ENCODE measurements at places on chromosomes 13 and 19.

DNA sequence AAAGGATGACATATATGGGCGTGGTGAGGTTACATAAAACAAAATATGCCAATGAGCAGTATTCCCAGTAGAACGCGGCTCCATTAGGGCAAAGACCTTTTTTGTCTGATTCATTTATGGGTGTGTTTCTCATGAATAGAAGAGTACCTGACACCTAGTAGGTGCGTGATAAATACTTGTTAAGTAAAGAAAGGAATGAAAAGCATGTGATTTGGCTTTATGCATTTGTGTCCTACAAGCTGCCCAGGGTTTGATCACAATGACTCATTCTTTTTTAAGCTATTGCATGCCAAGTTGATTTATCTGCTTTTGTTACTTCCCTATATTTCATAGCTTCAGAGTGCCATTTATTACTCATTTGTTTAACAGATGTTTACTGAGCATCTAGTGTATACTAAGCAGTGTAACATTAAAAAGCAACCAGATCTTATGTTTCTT is 19.1 kb upstream of the KCTD4 start:
- no peak for DNase-seq

- peak; percentile 78 for DNase-seq
These were observed 40.3 kb downstream of the ANKRD10 start for GRCh38 chr13:110874508-110874960.

GRCh38 chr19:1472231-1473084 is 6.6 kb downstream of the C19orf25 start:
- no peak for DNase-seq

DNA sequence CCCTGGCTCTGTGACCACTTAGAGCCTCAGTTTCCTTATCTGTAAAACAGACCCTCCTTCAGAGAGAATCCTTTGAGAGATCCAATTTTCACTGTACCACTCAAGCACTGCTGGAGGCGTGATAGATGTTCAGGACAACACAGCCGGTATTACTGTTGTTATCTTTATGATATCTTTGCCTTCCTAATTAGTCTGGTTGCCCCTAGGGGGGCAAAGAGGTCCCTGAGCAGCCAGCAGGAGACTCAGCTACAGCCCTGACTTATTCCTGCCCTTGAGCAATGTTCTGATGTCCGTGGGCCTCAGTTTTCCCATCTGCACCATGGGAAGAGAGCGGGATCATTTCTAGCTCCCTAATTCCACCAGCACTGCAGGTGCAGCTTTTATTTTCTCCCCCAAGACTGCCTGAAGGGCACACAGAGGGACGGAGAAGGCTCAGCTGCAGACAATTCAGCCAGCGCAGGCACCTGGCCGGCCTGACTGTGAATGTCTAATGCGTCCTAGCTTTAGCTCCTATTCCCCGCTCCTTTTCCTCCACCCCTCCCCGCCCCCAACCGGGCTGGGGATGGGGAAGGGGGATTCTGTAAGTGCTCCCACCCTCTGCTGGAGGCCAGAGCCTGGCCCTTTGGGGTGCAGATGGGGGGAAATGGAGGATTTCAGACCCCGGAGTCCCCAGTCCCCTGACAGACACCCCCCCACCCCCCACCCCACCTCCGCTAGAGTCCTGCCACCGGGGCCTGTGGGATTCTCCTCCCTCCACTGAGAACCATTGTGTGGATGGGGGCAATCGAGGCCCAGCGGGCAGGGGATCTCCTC is 16.2 kb downstream of the TLE5 start:
- no peak for DNase-seq

- DNase-seq, result no peak
These were observed 404 bp upstream of the IL27RA start for GRCh38 chr19:14030997-14031718.

DNA sequence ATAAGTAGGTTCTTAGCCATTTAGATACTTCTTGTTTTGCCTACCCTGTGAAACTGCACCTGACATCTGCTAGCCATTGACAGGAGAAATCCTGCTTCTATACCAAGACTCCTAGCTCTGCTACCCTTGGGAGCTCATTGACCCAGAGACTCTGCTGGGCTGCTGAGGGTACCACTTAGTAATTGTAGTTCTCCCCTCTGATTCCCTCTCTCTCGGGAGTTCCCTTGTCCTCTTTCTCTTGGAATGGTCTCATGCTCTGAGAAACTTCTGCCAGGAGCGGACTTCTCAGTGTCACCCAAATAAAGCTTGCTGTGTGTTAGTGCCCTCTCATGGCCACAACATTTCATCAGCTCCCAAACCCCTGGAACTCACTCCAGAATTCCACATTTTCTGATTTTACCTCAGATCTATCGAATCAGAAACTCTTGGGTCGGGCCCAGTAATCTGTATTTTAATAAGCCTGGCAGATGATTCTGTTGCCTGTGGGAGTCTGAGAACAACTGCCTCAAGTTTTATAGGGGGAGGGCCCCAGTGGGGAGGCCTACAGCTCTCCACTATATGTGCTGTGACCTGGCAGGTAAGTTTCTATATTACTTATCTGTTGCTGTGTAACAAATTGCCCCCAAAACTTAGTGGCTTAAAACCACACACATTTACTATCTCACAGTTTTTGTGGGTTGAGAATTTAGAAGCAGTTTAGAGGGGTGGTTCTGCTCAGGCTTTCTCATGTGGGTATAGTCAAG is 221.1 kb downstream of the TDRD3 start:
- no peak for DNase-seq

GRCh38 chr13:34640179-34640992 is 301.7 kb upstream of the NBEA start:
- no peak for DNase-seq

- no peak for DNase-seq
These were observed 2.2 kb upstream of the SPRYD7 start for GRCh38 chr13:49938314-49938713.

DNA sequence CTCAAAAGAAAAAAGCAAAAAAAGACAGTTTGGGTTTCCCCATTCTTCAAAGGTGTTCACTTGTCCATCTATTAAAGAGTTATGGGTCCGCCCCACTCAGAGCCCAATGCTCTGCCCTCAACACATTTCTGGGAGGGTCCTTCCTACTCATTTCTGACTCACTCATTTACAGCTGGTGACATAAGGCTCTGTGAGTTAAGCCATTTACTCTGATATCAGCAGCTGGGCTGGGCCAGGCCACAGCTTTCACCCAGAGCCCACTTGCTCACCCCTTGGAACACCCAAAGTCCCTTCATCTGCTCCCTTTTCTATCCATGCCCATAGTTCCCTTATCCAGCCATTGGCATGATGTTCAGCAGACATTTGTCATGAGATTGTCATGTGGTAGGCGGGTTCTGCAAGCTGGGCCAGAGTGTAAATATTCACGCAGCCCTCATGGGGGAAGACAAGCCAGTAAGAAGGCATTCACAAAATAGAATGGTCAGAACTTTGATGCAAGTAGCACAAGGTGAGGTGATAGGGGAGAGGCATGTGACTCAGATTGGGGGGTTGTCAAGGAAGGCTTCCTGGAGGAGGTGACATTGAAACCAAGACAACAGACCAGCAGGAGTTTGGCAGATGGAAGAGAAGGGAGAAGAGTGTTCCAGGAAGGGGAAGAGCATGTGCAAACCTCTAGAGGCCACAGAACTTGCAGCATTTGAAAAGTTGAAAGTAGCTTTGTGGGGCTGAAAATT is 5.9 kb downstream of the MAST1 start:
- no peak for DNase-seq

GRCh38 chr13:51222037-51222685 is at the start of gene FAM124A:
TSS of gene FAM124A (plus strand) at chr13:51222398. CDS start at chr13:51222502, 104 bp downstream.
- DNase-seq, result peak; percentile 71

DNA sequence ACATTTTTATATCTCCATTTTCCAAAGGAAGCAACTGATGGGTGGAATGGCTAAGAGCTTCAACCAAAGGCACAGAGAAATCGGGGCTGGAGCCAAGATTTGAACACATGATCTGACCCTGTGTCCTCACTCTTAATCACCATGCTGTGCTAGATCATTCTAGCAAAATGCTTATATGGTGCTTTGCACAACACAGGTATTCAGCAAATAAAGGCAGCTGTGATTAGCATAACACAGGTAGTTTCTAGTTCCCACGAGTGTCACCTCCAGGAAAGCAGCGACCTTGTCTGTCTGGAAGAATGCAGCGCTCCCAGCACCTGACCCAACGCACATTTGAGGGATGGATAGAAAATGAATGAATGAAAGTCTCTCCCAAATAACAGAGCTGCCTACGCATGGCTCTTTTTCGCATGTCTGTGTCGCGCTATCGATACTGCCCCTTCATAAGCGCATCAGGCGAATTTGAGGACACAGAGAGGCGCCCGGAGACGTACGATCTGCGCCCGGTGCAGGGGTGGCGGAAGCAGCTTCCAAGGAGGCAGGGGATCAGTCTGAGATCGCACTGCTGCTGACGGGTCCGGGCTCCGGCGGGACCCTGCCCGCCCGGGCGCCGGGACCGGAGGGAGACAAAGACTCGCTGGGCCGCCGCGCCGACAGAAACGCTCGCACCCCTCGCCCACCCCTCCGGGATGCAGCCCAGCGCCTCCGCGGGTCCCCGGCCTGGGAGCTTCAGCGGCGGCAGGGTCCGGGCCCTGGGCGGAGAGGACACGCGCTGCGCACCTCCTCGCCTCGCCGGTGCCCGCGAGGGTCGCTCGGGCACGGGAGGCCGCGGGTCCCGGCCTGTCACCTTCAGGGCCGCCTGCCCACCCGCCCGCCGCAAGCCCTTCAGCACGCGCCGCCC is 609 bp downstream of the EPS15L1 start:
- DNase-seq, result peak; percentile 49

DNA sequence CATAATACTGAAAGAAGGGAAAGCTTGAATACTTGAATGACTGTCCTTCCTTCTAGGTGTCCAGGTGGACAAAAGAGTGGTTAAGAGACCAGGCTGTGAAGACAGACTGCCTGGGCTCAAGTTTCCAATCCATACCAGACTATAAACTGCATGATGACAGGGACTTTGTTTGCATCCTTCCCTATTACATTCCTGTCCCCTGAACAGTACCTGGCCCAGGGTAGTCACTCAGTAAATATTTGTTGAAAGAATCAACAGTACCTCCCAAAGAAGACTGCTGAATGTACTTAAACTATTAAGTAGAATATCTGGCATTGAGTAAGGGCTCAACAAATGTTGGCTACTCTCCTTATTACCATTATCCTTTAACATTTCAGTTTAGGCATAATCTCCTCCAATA is 29.7 kb downstream of the MIPEP start:
- DNase-seq, result no peak

- DNase-seq, result no peak
These were observed 16.1 kb upstream of the ZNF274 start for GRCh38 chr19:58166708-58167280.

GRCh38 chr19:1274081-1274851 is 1.1 kb upstream of the FAM174C start:
- no peak for DNase-seq

DNA sequence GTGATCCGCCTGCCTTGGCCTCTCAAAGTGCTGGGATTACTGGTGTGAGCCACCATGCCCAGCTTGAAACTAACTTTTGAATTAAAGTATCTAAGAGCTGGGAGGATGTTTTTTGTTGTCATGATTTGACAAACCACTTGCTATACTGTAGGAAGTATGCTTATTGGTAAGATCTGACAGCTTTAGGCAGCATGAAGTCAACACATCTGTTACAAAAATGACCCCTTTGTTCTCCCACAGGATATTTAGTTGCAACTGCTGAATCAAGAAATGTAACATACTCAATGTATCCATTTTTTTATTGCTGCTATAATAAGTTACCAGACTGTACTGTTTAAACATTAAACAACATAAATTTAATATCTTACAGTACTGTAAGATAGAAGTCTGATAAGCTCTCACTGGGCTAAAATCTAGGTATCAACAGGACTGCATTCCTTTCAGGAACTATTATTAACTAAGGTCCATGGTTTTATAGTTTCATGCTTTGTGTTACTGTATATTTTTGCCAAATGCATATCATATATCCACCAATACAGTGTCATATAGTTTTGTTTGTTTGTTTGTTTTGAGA is 22.8 kb upstream of the LRP3 start:
- no peak for DNase-seq

DNA sequence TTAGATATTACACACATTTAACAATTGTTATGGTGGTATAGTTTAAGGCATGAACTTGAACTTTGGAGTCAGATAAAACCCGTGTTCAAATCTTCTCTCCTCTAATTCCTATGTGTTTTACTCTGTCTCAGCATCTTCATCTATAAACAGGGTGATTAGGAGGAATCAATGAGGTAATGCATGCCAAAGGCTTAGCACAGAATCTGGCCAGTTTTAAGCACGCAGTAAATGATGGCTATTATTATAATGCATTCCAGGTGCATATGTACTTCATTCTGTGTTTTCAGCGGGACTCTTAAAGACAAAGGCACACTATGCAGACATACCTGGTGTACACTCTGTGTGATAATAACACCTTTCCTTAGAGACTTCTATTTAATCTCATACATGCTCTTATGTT is 88.0 kb upstream of the FRY start:
- DNase-seq, result no peak

DNA sequence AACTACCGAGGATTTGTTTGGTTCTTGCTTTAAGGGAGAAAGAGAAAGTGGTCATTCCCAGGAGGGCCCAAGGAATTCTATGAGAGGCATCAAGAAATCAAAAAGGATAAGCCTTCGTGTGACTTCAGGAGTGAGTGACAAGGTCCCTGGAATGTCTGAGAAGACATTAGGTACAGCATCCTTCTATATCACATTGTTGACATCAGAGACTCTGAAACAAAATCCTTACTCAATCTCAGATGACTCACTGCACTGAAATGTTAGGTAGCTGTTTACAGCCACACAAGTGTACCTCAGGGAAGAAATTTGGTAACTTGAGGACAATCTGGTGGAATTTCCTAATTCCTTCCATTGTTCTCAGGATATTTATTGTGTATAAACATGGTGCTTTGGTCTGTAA is 7.9 kb upstream of the LGALS14 start:
- DNase-seq, result no peak

GRCh38 chr19:10399878-10400277 is 3.5 kb downstream of the CDC37 start:
- DNase-seq, result no peak

DNA sequence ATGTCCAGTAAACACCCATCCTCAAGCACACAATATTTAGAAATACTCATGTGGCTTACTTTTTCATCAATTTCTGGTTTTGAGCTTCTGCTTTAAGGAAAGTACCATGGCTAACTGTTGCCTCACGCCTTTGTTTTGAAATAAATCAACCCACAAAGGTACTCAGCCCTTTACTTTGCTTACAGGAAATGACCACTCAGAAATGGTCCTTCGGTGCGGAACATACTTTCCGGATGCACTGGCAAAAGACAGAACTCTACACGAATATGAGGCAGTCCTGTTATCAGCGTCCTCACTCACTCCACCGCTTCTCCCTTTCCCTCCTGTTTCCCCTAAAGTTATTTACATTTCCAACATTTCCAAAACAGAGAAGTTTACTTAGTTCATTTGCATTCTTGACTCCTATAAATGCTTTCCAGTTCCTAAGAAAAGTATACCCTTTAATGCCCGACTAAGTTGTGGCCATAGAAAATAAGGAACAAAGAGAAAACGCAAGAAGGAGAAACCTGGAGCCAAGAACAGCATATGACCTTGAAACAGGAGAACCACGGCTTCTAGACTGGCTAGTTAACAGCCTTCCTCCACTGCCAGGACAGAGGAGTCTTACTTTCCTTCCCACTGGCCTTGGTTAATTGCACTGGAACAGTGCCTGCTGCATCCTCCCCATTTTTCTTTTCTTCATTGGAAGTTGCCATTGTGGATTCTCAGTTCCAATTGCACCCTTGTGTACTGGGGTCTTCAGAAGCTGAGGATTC is 10.6 kb downstream of the FPR2 start:
- no peak for DNase-seq

- no peak for DNase-seq
These were observed 836.2 kb downstream of the DACH1 start for GRCh38 chr13:71030784-71031183.

GRCh38 chr13:33764716-33765115 is 53.2 kb upstream of the RFC3 start:
- no peak for DNase-seq

GRCh38 chr19:32309711-32310390 is 35.6 kb upstream of the ZNF507 start:
- no peak for DNase-seq
